ENCODE measurements at places on chromosomes 11 and 22. TPM values are rescaled to one million over a fixed set of nuclear protein-coding genes. Genes with fewer than 3 reads are reported as not detected.

PTGDR2 gene
- not detected for total RNA-seq

RPS19BP1 gene
- 66.6 TPM for total RNA-seq

DNA sequence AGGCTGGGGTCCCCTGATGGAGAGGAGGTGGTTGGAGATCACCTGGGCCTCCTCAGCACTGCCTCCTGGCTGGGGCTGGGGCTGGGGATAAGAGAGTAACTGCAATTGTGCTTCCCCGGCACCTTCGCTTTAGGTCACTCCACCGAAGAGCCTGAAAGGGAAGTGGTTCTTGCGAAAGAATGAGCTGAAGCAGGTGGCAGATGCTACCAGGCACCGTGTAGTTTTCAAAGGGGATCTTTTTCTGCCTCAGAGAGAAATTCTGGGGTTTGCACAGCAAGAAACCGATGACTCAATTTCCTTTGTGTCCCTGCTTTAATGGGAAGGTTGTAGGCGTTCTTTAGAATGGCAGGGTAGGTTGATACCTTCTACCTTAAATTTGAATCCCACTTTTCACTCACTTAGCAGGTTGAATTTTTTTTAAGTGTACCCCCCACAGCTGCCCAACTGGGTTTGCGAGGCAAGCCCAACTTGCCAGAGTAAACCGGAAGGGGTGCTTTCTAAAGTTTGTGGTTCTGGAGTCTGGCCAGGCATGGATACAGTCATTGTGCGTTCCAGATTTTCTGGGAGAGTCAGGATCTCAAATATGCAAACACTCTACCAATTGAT is 5.3 kb downstream of the CD44 start:
- no peak for DNase-seq

PARVB gene
- 155 TPM for total RNA-seq

GRCh38 chr22:47205554-47205953 is 443.1 kb downstream of the TBC1D22A start:
- no peak for DNase-seq

DNA sequence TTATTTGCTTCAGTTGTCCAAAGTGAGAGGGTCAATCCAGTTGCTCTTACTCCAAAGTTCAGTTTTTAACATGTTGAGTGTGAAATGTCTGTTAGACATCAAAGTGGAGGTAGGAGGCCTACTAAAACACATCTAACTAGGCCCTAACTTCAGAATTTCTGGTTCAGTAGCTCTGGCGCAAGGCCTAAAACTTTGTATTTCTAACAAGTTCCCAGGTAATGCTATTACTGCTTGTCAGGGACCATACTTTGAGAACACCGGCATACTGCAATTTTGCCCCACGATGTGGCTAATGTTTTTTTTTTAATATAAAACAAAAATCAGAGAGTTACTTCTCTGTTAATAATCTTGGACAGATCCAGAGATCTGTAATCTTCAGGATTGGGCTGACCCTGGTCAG is 72.4 kb upstream of the LRRC55 start:
- no peak for DNase-seq

DNA sequence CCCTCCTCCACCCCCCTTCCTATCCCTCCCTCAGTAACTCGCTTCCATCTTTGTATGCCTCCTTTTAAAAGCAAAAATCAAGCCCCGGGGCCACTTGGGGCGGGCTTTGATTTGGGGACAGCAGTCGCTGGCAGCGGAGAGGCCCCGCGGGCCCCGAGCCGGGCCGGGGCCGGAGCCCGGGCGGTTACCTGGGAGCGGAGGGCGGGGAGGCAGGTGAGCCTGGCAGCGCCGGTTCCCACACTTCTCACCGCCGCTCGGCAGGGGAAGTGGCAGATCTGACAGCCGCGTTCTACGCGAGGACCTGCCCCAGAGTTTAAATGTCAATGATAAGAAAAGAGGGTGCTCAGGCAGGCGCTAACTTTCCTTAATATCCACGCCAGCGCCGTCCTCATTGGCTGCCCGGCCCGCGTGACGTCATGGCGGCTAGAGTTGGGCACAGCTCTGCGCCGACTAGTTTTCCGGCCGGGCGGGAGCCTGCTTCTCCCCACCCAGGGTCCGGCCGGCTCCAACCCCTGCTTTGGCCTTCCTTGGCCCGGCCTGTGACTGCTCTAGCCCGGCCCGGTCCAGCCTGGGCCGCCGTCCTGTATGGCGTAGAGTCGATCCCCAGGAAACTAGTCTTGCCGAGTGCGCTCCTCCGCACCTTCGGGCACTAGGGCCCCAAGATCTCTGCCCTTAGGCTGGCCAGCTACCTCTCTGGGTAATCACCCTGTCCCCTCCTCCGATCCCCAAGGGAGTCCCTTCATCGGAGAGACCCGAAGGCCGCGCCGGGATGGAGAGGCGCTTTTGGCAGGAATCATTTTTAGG is 6.7 kb upstream of the PAX6 start:
- DNase-seq: no peak

MMP1 gene
- total RNA-seq: 1,684 TPM

GRCh38 chr11:790721-791564 is 1.1 kb upstream of the CEND1 start:
- DNase-seq: no peak

DNA sequence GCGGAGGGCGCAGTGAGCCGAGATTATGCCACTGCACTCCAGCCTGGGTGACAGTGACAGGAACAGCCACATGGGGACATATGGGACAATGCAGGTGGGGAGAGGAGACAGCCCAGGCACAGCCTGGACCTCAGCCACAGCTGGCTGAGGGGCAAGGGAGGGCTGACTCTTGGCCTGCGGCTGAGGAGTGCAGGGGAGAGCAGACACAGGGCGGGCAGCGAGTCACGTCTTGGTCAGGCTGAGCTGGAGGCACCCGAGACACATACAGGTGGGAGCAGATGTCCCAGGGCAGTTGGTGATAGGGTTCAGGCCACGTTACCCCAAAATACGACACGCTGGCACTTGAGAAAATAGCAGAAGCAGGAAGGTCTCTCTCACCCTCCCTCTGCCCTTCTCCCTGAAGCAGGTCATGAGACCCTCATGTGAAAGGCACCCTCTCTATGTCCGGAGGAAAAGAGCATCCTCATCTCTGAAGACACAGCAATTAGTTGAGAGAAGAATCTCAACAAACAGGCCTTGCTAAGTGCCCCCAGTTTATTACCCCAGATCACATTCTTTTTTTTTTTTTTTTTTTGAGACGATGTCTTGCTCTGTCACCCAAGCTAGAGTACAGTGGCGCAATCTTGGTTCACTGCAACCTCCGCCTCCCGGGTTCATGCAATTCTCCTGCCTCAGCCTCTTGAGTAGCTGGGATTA is 10.5 kb downstream of the KIAA0930 start:
- no peak for DNase-seq

Measured in endothelial cell of umbilical vein (primary cell).